ENCODE measurements at places on chromosomes 6 and 20. TPM values are rescaled to one million over a fixed set of nuclear protein-coding genes. Genes with fewer than 3 reads are reported as not detected.

GRCh38 chr6:79608334-79609224 is 22.6 kb upstream of the SH3BGRL2 start:
- no peak overlapping the region for H3K27ac ChIP-seq
- H3K36me3 ChIP-seq, result no peaks in the 10 kb centered on the region
- no peak overlapping the region for H3K4me3 ChIP-seq

GRCh38 chr20:63974402-63975200 is 4.8 kb downstream of the SAMD10 start:
- H3K36me3 ChIP-seq, result no peaks in the 10 kb centered on the region
- no peak overlapping the region for H3K4me3 ChIP-seq
- H3K4me1 ChIP-seq, result no peaks in the 10 kb centered on the region

DNA sequence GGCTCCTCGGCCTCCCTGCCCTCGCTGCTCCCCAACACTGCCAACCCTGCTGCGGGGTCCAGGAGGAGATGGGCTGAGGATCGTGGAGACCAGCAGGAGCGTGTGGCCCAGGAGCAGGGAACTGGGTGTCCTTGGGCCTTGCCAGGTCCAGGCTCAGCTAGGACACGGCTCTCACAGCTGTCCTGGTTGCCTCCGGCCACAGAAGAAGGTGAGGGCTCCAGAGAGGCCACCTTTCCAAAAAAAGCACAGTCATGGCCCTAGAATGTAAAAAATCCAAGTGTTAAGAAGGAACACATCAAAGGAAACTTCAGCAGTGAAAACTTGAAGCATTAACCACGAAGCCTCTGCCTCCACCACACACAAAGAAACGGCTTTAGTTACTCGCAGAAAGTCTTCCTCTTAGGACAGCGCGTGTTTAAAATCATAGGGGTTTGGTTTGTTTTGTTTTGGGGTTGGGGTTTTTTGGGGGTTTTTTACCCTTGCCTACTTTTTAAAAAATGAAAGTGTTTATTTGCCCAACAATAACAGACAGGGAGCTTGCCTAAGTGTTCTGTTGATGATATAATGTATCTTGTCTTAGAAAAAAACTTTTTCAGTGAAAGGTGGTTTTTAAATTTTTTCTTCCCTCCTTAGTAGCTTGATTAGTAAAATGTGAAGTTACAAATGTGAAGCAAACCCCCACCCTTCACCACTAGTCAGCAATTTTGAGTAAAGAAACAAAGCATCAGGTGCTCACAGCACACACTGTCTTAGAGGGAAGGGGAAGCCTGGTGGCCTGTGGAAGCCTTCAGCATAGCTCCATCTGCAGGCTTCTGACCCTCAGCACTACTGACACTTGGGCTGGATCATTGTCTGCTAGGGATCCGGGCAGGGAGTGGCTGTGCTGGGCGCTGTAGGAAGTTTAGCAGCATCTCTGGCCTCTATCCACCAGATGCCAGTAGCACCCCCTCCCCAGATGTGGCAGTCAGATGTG is 60.0 kb downstream of the PTPN1 start:
- no peaks in the 10 kb centered on the region for H3K27me3 ChIP-seq
- DNase-seq, result peak; percentile 57
- H3K4me3 ChIP-seq, result no peak overlapping the region
- H3K4me1 ChIP-seq, result peaks cover 14% of the 10 kb centered on the region
- H3K36me3 ChIP-seq, result peaks cover 7% of the 10 kb centered on the region

- no peak overlapping the region for H3K27ac ChIP-seq
- H3K36me3 ChIP-seq, result no peaks in the 10 kb centered on the region
- no peak overlapping the region for H3K4me3 ChIP-seq
- H3K27me3 ChIP-seq, result no peaks in the 10 kb centered on the region
- no peak for DNase-seq
These were observed 12.9 kb downstream of the CASS4 start for GRCh38 chr20:56424931-56425330.

DNA sequence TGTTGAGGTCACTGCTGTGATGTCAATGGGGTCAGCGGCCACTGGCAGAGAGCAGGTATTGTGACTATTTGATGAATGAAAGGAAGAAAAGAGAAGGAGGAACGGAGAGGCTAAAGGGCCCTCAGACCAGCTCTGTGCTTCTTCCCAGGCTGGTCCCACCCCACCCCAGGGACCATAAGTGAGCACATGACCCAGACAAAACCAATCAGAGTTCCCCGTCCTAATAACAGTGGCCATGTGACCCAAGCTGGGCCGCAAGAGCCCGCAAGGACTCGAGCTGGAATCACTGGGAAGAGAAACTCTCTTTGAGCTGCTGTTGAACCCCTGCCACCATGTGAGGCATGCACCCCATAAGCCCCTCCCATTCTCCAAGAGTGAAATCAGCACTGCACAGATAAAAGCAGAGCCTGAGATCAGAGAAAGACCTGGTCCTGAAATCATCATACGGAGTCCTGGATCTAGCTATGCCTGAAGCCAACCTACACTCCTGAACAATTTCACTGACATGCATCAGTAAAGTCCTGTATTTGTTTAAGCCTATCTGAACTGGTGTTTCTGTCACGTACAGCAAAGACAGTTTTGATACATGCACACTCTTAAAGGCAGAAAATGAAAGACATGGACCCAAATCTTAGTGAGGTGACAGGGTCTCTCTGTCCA is 90.2 kb downstream of the PREX1 start:
- H3K36me3 ChIP-seq, result no peaks in the 10 kb centered on the region
- H3K27ac ChIP-seq, result no peak overlapping the region
- H3K4me3 ChIP-seq, result no peak overlapping the region
- DNase-seq, result no peak

PRL gene
- not detected for total RNA-seq

ADGRB3 gene
- not detected for total RNA-seq

LTA gene
- not detected for total RNA-seq

GRCh38 chr6:150622476-150622875 is 22.8 kb downstream of the PLEKHG1 start:
- H3K4me1 ChIP-seq, result peaks cover 6% of the 10 kb centered on the region
- DNase-seq, result no peak
- H3K4me3 ChIP-seq, result no peak overlapping the region
- no peaks in the 10 kb centered on the region for H3K36me3 ChIP-seq
- H3K27me3 ChIP-seq, result no peaks in the 10 kb centered on the region

DNA sequence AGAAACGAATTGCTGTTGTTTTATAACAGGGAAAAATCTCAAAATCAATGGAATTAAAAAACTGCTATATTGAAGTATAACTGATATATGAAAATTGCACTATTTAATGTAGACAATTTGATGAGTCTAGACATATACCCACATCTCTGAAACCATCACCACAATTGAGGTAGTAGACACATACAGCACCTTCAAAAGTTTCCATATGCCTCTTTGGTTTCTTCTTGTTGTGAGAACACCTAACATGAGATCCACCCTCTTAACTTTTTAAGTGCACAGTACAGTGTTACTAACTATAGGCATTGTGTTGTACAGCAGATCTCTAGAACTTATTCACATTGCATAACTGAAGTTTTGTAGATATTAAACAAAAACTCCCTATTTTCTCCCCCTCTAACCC is 14.0 kb upstream of the SLC17A5 start:
- no peak for DNase-seq
- no peak overlapping the region for H3K4me3 ChIP-seq
- H3K36me3 ChIP-seq, result no peaks in the 10 kb centered on the region

DNA sequence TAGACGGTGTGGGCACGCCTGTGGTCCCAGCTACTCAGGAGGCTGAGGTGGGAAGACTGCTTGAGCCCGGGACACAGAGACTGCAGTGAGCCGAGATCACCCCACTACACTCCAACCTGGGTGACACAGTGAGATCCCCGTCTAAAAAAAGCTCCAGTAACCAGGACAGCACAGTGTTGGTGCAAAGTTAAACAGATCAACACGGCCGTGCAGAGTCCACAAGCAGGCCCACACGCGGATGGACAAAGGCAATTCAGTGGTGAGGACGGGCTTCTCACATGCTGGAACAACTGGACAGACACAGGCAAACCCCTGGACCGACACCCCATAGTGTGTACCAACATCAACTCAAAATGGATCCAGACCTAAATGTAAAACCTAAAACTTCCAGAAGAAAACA is 41.7 kb downstream of the TAF4 start:
- DNase-seq, result no peak
- H3K36me3 ChIP-seq, result no peaks in the 10 kb centered on the region
- H3K4me1 ChIP-seq, result peaks cover 15% of the 10 kb centered on the region
- no peaks in the 10 kb centered on the region for H3K27me3 ChIP-seq

IL17A gene
- total RNA-seq, result not detected

DNA sequence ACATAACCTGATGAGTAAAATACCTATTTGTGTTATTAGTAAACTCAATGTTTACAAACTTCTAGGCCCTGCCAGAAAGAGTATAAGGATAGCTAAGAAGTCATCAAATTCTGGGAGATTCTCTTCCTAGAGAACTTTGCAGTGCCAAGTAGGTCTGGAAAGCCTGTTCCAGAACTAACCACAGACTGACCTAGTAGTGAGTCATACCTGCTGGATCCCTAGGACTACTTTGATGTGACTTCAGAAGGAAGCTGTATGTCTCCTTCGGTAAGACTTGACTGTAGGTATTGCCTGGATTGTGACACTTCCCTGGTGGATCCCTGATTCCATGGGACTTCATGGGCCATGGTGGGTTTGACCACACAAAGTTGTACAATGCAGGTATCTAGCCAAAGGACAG is 131.7 kb downstream of the DNAH8 start:
- no peaks in the 10 kb centered on the region for H3K4me1 ChIP-seq
- no peaks in the 10 kb centered on the region for H3K36me3 ChIP-seq
- peak; percentile 36 for DNase-seq
- H3K27ac ChIP-seq, result no peak overlapping the region
- 0 out of 2 replicates have a peak, but pooled peaks cover under 1% of the 10 kb centered on the region for H3K27me3 ChIP-seq
- H3K4me3 ChIP-seq, result no peak overlapping the region

GRCh38 chr20:33252460-33252859 is 16.7 kb downstream of the BPIFA1 start:
- H3K27me3 ChIP-seq, result no peaks in the 10 kb centered on the region
- DNase-seq, result no peak
- H3K4me3 ChIP-seq, result no peak overlapping the region
- no peak overlapping the region for H3K27ac ChIP-seq

RBM24 gene
- 7.3 TPM for total RNA-seq

DNA sequence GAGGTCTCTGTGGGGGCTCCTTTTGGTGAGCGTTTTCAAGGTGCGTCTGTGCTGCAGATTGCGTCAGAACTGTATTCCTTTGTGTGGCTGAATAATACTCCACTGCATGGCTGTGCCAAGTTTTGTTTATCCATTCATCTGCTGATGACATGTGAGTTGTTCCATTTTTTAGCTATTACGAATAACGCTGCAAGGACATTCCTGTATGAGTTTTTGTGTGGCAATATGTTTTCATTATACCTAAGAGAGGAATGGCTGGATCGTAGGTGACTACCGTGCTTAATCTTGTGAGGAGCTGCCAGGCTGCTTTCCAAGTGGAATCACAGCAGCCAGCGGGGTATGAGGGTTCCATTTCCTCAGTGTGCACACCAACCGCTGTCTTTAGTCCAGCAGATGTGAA is 1.1 kb upstream of the DACT2 start:
- DNase-seq, result no peak
- H3K36me3 ChIP-seq, result no peaks in the 10 kb centered on the region
- no peak overlapping the region for H3K27ac ChIP-seq

RFX6 gene
- total RNA-seq, result not detected
